ENCODE measurements at places on chromosomes 2 and 18. TPM values are rescaled to one million over a fixed set of nuclear protein-coding genes. Genes with fewer than 3 reads are reported as not detected.

Gene DNAJC5G
- 0.54 TPM for total RNA-seq

Gene ANKRD44
- 29.3 TPM for total RNA-seq

Gene AQP12B
- not detected for total RNA-seq

Gene SPP2
- not detected for total RNA-seq

Gene GPR75
- 0.67 TPM for total RNA-seq

Gene RTN4
- 168 TPM for total RNA-seq

Gene CHRNG
- not detected for total RNA-seq

Gene LIMS2
- total RNA-seq, result 162 TPM

Gene IL1F10
- not detected for total RNA-seq

Gene ABCB11
- total RNA-seq, result not detected

Gene SH3BP4
- 18.5 TPM for total RNA-seq

DNA sequence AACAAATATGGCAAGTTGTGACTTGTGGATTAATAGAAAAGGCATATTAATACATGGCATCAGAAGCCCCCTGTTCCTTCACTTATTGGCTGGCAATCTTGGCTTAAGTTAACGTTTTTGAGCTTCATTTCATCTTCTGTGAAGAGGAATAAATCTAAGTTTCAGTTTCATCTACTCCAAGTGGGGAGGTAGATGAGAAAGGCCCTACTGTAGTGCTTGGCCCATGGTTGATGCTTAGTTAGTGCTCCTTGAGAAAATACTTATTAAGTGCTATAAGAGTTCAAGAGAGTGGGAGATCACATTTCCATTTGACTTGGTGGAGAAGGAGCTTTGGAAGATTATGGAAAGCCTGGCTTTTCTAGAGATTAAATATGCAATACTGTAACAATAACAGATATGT lies 244.3 kb downstream of the BABAM2 start:
- no peak for DNase-seq
- peak overlapping the region; percentile 14 for H3K27ac ChIP-seq
- H3K27me3 ChIP-seq, result no peaks in the 10 kb centered on the region
- H3K4me1 ChIP-seq, result no peaks in the 10 kb centered on the region

DNA sequence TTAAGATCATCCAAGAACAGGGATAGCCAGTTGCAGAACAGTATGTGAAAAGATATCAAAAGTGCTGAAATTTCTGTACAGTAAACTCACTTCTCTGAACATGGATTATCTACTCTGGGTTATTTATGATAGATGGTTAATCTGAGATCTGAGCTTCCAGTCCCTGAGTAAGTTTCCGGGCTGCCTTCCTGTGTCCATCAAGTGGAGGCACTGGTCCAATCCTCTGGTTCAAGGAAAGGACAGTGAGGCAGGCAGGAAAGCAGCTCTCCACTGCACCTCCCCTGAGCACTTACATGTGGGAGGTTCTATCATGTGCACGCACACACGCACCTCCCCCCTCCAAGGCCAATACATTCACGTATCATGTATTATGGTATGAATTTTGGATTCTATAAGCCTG lies 32.5 kb downstream of the GPR45 start:
- peaks cover 97% of the 10 kb centered on the region for H3K36me3 ChIP-seq
- H3K27ac ChIP-seq, result no peak overlapping the region
- no peak overlapping the region for H3K4me3 ChIP-seq
- DNase-seq, result no peak
- no peaks in the 10 kb centered on the region for H3K4me1 ChIP-seq

DNA sequence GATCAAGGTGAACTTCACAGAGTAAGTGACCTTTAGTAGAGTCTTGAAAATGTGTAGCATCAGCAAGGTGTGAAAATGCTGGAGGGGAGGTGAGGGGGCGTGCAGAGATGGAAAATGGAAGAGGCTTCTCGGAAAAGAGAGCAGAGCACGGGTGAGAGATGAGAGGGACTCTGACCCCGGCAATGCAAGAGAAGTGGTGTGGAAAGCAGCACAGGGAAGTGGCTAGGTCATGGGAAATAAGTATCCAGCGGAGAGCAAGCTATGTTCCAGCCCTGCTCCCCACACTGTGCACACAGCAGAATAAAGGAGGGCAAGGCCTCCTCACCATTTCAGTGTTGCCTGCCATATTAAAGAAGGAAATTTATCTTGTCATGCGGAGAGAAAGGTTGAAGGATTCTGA lies 241.7 kb upstream of the DOK6 start:
- DNase-seq, result no peak
- no peak overlapping the region for H3K27ac ChIP-seq
- H3K36me3 ChIP-seq, result no peaks in the 10 kb centered on the region
- H3K27me3 ChIP-seq, result no peaks in the 10 kb centered on the region

DNA sequence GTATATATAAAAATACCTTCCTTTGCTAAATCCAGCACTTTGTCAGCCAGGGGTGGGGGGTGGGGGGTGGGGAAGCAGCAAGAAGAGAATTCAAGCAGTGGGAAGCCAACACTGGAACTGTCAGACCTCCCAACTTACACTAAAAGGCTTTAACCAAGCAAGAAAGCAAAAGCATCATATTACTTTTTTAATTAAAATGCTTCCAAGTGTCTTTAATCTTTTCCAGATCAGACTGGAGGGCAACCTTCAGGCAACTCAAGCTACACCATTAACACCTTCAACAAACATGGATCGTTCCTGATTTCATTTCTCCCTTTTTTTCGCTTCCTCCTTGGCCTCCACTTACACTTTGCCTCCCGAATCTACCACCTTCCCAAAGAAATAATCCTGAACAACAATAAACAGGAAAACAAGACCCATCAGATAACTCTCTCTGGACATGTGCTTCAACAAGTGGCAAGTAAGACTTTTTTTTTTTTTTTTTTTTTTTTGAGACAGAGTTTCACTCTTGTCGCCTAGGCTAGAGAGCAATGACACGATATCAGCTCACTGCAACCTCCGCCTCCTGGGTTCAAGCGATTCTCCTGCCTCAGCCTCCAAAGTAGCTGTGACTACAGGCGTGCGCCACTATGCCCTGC lies 35.5 kb downstream of the ZNF521 start:
- H3K4me1 ChIP-seq, result peaks cover 11% of the 10 kb centered on the region
- no peak overlapping the region for H3K4me3 ChIP-seq
- no peaks in the 10 kb centered on the region for H3K27me3 ChIP-seq
- no peak overlapping the region for H3K27ac ChIP-seq
- peaks cover 3% of the 10 kb centered on the region for H3K36me3 ChIP-seq

DNA sequence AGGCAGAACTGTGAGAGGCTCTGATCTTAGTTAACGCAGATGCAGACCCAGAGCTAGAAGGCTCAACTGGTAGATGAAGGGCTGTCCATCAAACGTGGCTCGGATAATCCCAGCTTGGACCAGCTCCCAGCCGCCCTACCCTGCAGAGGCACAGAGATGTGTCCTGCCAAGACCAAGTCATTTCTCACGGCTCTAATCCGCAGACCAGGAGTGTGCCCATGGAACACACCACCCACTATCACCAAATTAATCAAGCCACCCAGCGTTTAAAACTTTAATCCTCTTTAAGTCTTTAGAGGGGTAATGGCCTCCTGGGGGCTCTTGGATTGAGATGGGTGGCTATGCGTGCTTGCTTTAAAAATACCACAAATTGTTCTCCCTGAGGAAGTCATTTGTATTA lies 17.5 kb downstream of the LYPD1 start:
- no peak for DNase-seq
- H3K36me3 ChIP-seq, result no peaks in the 10 kb centered on the region
- H3K27me3 ChIP-seq, result no peaks in the 10 kb centered on the region

DNA sequence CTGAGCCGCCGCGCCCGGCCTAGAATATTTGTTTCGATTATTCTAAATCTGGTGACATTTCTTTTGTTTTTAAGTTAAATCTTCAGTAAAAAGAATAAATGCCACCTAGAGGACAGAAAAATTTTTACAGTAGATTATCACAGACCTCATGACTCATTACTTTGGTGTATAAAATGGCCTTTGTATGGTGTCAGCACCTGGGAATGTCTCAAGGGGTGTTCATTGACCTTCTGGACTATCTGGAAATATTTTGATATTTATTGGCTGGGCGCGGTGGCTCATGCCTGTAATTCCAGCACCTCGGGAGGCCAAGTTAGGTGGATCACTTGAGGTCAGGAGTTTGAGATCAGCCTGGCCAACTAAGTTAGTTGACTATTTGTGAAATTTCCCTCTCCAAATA lies 30.3 kb upstream of the SLC30A6 start:
- H3K27ac ChIP-seq, result no peak overlapping the region
- H3K4me3 ChIP-seq, result no peak overlapping the region
- no peak for DNase-seq

DNA sequence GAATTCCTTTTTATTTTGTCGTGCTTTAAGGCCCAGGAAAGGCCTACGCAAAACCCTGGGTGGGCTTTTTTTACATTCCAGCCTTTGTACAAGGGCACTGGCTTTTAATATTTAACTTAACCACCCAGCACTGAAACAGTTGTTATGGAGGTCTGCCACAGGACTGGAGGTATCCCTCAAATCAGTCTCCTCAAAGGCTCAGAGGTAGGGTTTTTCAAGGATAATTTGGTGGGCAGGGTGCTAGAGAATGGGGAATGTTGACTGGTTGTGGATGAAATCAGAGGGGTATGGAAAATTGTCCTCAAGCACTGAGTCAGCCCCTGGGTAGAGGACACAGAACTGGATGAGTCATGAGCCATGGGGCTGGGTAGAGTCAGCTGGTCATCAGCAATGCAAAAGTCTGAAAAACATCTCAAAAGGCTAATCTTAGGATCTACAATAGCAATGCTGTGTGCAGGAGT lies 443.1 kb downstream of the THSD7B start:
- H3K4me1 ChIP-seq, result no peaks in the 10 kb centered on the region
- no peak overlapping the region for H3K27ac ChIP-seq
- no peaks in the 10 kb centered on the region for H3K36me3 ChIP-seq
- H3K4me3 ChIP-seq, result no peak overlapping the region
- no peak for DNase-seq

GRCh38 chr2:202140522-202141252 lies 67.6 kb downstream of the KIAA2012 start:
- no peaks in the 10 kb centered on the region for H3K27me3 ChIP-seq
- DNase-seq, result no peak
- no peak overlapping the region for H3K4me3 ChIP-seq
- H3K36me3 ChIP-seq, result no peaks in the 10 kb centered on the region
- peaks cover 3% of the 10 kb centered on the region for H3K4me1 ChIP-seq
- H3K27ac ChIP-seq, result no peak overlapping the region

GRCh38 chr18:21110713-21111345 lies 784 bp downstream of the ROCK1 start:
- H3K27me3 ChIP-seq, result no peaks in the 10 kb centered on the region
- peaks cover 33% of the 10 kb centered on the region for H3K4me1 ChIP-seq
- H3K36me3 ChIP-seq, result no peaks in the 10 kb centered on the region
- DNase-seq, result peak; percentile 53
- peak overlapping the region; percentile 95 for H3K27ac ChIP-seq

GRCh38 chr18:80172056-80172455 lies 63.0 kb downstream of the ADNP2 start:
- no peaks in the 10 kb centered on the region for H3K36me3 ChIP-seq
- no peak overlapping the region for H3K4me3 ChIP-seq
- H3K27ac ChIP-seq, result no peak overlapping the region
- DNase-seq, result no peak

- DNase-seq, result no peak
- H3K27me3 ChIP-seq, result no peaks in the 10 kb centered on the region
- H3K4me3 ChIP-seq, result no peak overlapping the region
- no peaks in the 10 kb centered on the region for H3K36me3 ChIP-seq
- no peaks in the 10 kb centered on the region for H3K4me1 ChIP-seq
- peak overlapping the region; percentile 77 for H3K27ac ChIP-seq
Observed at GRCh38 chr2:189347540-189347939, 93.7 kb upstream of the WDR75 start.

Data from heart left ventricle (tissue), 16 donors.